ENCODE measurements at places on chromosomes 13 and 19.
A peak's percentile ranks its signal among the peaks of the same experiment; 100 is the strongest.

DNA sequence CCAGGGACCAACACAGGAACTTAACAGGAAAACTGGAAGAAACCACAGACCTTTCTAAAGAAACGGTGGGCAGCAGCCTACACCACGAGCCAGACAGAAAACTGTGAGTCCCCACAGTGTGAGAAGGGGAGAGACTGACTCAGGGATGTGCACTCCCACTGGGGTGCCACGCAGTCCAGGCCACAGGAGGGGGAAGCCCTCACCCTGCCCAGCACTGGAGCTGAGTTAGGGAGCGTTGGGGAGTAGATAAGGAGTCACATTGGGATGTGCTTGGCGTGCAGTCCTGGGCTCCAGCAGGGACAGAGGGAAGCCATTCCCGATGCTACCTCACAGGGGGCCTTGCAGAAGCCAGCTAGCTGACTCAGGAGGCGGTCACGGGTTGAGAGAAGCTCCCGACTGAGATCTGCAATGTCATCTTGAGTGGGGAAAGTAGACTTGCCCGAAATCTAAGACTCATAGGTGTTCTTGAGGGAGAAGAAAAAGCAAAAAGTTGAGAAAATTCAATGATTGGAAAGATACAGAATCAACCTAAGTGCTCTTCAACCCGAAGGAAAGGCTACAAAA lies 17.3 kb downstream of the SIGLEC8 start:
- no peak for DNase-seq

DNA sequence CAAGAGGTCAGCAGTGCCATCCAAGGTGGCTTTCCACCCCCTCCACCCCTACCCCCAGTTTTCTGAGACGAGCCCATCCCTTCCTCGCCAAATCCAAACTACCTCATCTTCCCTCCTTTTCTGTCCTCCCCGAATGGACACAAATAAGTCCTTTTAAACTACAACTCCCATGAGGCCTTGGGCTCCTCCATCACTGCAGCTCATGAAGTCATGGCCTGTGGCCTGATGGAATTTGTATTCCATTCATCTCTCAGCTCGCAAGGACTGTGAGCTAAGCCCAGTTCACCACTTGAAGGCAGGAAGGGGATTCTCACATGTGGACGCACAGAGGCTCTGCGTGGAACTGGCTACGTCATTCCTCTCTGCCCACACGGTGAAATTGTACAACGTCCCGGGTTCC lies 12.5 kb downstream of the PTPRH start:
- DNase-seq = peak; percentile 41

DNA sequence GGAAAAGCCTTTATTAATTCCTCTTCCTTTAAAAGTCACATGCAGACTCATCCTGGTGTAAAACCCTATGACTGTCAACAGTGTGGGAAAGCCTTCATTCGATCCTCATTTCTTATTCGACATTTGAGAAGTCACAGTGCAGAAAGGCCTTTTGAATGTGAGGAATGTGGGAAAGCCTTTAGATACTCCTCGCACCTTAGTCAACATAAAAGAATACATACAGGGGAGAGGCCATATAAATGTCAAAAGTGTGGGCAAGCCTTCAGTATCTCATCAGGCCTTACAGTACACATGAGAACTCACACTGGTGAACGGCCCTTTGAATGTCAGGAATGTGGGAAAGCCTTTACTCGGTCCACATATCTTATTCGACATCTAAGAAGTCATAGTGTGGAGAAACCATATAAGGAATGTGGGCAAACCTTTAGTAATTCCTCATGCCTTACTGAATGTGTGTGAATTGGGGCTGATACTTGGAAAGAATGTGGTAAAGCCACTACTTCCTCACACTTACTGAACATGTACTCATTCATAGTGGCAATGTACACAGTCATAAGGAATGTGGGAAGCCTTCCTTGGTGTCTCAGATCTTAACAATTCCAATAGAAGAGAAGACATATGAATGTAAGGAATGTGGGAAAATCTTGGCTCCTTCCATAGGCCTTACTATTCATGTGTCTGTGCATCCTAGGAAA lies 18.8 kb downstream of the ZNF559 start:
- DNase-seq = no peak

DNA sequence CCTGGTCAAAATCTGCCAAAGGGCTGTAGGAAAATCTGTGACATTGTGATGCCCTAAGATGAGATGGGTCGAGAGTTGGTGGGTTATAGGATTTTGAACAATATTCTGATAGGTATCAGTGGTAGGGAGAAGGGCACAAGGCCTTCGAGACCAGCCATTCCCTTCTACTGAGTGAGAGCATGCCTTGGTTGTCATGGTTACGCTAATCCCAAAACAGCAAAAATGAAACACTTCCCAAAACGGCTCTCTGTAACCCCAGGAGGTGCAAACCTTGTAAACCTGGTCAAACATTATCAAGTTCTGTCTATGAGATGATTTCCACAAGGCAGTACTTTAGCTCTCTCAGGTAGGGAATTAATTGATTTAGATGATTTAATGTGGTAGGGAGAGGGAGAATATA lies 158.7 kb upstream of the RNF113B start:
- no peak for DNase-seq

- DNase-seq = peak; percentile 65
These were observed 203.1 kb upstream of the EDNRB start for GRCh38 chr13:78121459-78122348.

DNA sequence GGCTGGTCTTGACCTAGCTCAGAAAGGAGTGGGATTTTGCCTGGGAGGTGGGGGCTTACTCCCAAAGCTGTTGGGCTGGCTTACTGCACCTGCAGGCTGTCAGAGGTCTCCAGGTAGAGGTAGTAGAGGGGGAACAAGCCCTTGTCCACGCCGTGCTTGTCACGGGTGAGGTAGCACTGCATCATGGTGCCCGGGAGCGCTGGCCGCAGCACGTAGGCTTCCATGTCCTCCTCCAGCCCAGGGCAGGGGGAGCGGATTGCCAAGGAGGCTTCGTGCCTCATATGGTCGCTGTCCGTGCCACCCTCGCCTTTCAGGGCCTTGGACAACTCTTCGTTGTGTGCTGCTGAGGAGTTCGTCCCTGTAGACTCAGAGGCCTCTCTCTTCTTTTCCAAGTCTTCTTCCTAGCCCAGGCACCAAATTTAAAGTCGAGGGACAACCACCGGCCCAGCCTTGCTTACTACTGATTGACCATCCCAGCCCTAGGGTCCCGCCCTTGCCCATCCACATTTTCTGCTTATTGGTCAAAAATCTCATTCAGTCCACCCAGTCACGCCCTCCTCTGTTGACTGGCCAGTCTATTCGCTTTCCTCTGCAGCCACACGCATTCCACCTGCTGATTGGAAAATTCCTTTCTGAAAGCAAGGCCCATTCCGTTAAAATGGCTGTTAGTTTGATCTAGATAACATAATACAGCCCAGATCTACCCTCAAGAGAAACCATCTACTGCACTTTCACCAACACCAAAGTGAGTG lies 10.5 kb downstream of the TULP2 start:
- DNase-seq = no peak

- DNase-seq = no peak
These were observed 185.6 kb upstream of the STARD13 start for GRCh38 chr13:33471204-33471603.

GRCh38 chr19:1465191-1466016 lies 13.6 kb downstream of the C19orf25 start:
- DNase-seq = no peak

DNA sequence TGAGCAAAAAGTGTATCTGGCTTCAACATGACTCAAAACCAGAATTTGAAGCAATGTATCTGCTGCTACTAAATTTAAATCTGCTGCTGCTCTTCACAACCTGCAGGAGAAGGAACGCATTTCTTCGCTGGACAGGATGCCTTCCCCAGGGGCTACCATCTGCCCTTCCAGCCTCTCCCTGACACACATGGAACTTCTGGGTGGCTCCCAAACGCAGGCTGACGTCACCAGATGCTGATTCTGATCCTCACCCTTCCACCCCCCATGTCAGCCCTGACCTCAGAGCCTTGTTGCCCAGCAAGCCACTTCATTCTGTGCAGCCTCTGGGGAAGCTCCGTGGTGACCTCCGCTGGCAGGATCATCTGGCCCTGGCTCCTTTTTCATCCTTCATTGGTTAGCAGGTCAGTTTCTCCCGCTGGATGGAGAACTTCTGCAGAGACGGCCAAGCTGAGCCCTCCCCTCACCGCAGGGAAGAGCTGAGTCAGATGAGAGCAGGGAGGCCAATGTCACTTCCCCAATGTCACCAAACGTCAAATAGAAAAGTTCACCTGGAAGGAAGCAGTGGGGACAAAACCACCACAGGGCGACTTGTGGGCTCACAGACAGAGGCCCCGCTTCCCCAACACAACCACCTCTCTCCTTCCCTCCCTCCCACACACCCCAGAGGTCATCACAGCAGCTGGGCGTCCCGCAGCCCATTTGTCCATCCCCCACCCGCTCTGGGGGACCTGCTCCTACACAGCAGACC lies 14.0 kb upstream of the RAB20 start:
- DNase-seq = no peak

GRCh38 chr13:100214886-100215285 lies 126.0 kb downstream of the PCCA start:
- no peak for DNase-seq

GRCh38 chr19:47155148-47155547 lies 24.5 kb downstream of the SAE1 start:
- DNase-seq = no peak

DNA sequence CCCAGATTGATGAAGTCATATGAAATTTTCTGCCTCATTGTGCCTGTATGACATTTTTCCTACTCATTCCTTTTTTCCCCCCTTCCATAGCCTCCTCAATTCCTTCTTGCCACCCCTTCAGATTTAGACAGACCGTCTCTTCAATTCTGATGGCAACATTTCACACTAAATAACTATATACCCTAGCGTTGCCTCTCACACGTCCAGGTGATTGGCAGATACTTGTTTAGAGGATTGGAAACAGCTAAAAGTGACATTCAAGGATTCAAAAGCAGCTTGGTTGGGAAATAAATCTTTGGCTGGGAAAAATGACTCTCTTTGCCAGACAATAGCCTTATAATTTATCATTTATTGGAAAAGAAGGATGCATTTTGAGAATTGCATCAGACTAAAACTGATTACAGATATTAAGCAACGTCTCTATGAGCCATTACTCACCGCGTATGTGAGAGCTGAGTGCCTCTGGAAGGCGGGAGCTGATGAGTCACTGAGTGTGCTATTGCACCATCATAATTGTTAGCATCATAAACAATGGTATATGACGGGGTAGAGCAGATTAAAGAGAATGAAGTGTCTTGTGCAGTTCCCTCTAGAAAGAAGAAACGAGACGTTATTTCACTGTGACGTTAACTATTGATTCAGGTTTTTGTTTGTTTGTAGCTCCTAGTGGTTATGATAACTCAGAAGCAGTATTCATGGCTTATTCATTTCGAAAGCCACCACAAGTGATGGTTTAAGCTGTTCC lies 61.1 kb upstream of the FAM216B start:
- DNase-seq = no peak

- no peak for DNase-seq
These were observed 2.5 kb downstream of the LDLR start for GRCh38 chr19:11091703-11092153.

DNA sequence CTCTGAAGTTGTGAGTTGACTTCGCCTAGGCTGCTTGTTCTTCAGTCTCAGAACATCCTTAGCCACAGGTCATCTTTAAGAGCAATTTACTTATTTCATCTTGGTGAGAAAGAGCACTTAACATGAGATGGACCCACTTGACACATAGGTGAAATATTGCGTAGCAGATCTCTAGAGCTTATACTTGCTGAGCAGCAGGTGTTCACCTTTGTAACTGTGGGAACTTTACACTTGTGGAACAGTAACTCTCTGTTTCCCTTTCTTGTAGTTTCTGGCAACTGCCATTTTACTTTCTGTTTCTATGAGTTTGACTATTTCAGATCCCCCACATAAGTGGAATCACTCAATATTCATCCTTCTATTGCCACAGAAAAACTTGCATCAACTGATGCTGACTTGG lies 95.7 kb downstream of the SLC10A2 start:
- DNase-seq = peak; percentile 59

DNA sequence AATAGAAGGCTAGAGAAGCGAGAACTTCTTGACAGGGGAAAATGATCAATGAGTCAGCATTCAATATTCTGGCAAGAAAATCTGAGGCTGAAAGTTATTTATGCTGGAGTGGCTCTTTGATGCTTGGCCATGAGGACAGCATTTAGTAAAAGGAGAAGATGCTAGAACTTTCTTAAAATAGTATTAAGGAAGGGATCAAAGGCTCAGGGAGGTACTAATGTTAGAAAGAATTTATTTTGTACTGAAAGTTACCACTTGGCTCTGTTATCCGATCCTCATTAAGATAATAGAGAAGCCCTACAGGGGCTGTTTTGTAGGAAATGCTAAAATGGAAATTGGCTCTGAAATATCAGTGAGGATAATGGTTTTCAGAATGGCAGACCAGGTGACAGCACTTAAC lies 1774.6 kb upstream of the PCDH20 start:
- no peak for DNase-seq

GRCh38 chr13:40445557-40445990 lies 220.9 kb downstream of the FOXO1 start:
- peak; percentile 100 for DNase-seq

DNA sequence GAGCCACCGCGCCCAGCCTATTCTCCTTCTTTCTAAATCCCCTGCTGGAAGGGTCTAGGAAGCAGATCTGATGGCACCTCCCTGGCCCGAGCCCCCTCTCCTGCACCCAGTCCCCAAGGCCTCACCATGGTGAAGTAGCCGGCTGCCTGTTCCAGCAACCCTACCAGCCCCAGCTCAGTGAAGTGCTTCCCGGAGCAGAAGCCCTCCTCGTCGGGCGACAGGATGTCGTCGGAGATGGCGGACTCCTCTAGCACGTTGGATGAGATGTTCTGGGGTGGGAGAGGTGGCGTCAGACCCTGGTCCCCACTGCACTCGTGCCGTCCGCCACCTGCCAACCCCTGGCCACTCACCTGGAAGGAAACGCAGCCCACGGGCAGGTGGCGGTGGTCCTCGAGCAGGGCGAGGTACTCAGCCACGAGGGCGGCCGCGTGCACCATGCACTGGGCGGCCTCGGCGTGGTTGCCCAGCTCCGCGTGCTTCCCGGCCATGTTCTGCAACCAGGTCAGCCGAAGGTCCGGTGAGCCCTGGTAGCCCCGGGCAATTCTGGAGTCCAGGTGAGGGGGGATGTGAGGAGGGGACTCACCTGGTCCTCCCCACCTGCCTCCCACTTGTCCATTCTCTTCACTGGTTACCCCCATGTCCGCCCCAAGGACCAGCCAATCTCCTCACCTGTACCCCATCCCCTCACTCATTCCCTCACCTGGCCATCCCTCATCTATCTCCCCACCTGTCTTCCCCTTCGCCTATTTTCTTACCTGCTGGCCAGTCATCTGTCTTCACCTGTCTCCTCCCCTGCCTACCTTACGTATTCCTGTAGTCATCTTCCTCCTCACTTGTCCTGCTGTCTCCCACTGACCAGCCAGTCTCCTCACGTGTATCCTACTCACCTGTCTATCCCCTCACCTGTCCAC lies 11.5 kb upstream of the KANK2 start:
- no peak for DNase-seq

DNA sequence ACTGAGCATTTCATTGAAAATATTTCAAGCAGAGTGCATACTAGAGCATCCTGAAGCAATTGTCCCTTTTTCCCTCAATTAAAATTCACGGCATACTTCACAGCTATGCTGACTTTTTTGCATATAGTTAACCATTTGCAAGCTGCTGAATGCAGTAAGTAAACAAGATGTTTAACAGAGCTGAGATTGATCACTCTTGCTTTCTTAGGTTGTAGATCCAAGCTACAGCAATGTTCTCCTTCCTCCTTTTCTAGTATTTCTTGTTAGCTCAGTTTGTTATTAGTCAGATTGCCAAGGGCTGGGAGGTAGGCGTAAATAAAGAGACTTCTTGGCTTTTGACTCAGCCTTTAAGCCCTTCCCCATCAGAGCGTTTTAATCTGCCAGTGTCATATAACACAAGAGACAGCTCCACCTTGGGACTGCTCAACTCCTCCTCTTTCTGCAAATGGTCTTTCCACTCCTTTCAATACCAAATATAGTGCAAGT lies at the start of gene SLITRK6:
TSS of gene SLITRK6 (minus strand) at position 323 of the 486 bp plus-strand sequence. CDS start 2,911 bp downstream, outside the sequence.
- DNase-seq = no peak
